Right cardiac atrium (tissue), 5 donors: ENCODE measurements at places on chromosomes 13 and 19. TPM values are rescaled to one million over a fixed set of nuclear protein-coding genes. Genes with fewer than 3 reads are reported as not detected.

DNA sequence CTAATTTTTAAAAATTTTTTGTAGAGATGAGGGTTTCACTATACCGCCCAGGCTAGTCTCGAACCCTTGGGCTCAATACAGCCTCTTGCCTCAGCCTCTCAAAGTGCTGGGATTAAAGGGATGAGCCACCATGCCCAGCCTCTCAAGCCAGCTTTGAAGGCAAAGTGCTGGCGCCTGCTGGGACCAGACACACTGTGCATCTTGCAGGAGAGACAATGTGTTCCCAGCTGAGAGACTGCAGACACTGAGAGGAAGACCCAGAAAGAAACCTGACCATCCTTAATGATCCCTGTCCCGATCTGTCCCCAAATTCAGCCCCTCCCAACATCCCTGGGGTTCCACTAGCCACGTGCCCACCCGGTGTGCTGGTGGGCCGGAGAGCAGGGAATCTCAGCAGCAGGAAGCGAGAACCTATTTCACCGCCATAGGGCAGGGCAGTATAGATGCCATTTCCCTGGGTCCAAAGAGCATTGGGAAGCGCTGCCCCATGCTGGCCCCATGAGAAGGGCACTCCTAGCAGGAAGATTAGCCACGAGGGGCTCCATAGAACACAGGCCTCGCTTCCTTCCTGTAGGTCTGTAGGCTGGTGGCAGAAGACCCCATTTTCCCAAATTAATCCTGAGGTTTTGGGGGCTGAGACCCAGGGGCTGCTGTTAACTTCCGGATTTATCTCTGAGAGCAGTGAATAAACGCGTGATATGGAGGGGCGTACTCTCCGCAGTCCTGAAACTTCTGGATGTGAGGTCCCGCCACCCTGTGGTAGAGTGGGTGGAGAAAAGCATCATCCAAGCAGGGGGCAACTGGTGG is 968 bp downstream of the RAVER1 start:
- no peak for DNase-seq

DNA sequence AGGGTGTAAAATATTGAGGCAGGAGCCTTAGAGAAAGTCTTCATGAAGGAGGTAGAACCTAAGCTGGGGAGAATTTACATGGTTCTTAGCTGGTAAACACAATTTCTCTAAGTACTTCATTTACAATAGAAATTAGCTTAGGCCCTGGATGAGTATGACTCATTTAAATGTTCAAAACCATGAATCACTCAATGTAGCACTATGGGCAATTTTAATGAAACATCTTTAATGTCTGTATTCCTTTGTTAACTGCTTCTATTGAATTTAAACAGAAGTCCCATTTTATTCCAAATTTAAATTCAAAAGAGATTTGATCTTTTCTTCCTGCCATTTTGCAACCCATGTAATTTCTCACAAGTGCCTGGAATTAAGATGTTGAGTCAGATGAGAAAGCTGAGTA is 252.1 kb downstream of the RFC3 start:
- DNase-seq = no peak

Gene ZFP36
- total RNA-seq = 69.2 TPM

GRCh38 chr13:96033220-96034015 is 19.8 kb downstream of the UGGT2 start:
- no peak for DNase-seq

- no peak for DNase-seq
Observed at GRCh38 chr19:32066056-32066455, 279.4 kb upstream of the ZNF507 start.

DNA sequence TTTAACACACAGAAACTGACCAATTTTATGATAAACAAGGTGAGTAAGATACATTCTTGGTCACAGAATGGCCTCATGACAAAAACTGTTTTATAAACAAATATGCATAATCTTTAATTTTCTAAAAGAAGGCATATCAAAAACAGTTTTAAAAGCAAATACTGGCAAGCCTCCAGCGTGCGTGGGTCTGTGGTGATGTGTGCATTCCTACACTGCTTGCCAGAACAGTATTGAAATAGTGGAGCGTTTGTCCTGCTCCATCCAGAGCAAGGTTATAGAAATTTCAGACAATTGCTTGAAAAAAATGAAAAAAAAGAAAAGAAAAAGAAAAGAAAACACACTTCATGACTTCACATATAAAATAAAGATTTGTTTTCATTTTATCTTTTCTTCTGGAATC is 140.9 kb downstream of the MZT1 start:
- no peak for DNase-seq

Gene SMAD9
- 14.1 TPM for total RNA-seq

GRCh38 chr13:43879755-43880181 is at the start of gene LACC1:
LACC1 (plus strand) TSS chr13:43879904; CDS start chr13:43880986, 1,082 bp downstream.
- DNase-seq = no peak

Gene LHB
- total RNA-seq = not detected

- DNase-seq = no peak
Observed at GRCh38 chr13:79778741-79779460, 297.9 kb downstream of the NDFIP2 start.

GRCh38 chr13:32107474-32107873 is 75.9 kb downstream of the FRY start:
- no peak for DNase-seq

GRCh38 chr19:11091703-11092153 is 2.5 kb downstream of the LDLR start:
- peak; percentile 67 for DNase-seq

DNA sequence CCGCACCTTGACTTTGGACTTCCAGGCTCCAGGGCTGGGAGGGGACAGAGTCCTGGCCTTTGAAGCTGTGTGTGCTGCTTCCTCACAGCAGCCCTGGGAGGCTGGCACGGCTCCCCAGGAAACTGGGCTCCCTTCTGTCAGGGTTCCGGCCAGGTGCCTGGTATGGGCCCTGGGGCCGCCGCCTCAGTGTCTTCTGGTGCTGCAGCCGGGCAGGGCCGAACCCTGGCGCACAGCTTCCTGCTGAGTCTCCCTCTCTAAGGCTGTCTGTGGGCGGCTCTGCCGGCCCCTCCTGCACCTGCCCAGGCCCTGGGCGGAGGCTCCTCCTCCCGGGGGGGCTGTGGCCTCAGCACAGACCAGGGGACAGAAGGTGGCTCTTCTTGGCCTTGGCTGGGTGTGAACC is 32.4 kb downstream of the GPX4 start:
- DNase-seq = no peak

DNA sequence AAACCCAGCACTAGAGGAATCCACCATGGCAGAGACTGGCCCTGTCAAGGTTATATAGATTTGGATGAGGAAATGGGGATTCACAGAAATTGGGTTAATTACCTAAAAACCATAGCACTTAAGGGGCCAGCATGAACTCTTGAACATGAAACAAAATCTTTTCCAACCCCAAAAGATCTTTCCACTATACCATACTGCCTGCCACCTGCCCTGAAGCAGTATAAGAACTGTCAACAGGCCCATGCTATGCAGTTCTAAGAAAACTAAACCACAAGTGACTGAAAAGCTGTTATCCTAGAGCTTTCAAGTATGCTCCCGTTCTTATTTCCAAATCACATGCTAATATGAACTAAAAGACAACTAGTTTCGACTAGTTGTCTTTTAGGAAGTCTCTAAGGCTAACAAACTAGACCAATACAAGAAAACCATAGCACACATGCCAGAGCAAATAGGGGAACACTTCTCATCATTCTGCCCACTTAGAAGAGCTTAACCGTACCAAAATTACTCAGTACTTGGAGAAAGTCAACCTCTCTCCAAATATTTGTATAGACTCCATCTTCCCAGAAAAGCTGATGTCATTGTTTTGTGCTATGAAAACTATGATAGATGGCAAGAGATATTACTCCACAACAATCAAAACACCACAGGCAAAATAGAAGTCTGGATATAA is 27.5 kb downstream of the HSPH1 start:
- no peak for DNase-seq

DNA sequence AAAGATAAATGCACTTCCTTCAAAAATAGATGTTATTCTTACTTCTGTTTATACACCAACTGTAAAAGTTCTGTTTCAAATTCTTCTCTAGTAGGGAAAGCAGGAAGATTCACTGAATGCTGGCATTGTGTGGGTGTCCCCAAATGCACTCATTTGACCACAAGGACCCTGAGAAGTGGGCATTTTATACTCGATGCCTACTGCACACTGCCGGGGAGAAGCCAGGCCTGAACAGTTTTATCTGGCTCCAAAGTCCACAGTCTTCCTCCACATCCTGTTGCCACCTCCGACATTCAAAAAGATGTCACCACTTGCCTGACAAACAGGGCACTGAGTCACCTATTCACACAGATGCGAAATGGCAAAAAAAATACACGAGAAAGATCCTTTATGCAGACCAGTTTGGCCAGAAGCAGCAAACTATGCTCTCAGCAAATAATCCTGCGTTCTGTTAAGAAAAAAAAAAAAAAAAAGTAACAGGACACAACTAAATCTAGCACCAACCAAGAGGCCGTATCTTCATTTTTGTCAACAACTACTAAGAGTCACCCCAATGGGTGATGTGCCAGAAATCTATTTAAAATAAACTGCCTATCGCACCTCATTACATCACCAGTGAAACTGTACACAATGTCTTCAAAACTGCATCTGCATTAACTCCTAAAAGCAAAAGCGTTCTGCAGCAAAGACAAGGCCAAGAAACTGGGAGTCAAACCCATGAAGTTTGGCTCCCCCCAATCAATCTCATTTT is 6.2 kb downstream of the ZC3H4 start:
- no peak for DNase-seq

- DNase-seq = no peak
Observed at GRCh38 chr13:18714889-18715288, 466.7 kb downstream of the TUBA3C start.

- DNase-seq = no peak
Observed at GRCh38 chr13:49346460-49346859, 97.4 kb downstream of the CAB39L start.

Gene ZNF285
- 3.4 TPM for total RNA-seq

DNA sequence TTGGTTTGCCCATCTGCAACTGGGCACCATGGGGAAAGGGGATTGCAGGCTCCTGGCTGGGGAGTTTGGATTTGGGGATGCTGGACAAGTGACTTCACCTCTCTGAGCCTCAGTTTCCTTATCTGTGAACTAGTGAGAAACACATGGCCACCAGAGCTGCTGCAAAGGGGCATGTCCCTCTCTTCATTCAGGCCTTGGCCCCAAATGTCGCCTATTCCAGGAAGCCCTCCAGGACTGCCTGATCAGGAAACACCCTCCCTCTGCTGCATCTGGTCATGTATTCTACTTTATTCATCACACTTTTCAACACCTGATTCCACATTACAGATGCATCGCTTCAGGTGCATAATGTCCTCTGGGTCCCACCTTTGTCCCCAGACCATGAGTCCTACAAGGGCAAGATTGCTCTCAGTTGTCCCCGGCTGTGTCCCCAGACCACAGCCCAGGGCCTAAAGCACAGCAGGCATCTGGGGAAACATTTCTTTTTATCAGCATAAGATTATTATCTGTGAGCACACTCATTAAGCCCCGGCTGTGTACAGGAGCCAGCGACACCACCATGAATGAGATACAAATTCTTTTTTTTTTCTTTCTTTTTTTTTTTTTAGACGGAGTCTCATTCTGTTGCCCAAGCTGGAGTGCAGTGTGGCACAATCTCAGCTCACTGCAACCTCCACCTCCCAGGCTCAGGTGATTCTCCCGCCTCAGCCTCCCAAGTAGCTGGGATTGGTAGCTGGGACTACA is 37.5 kb downstream of the ARRDC2 start:
- no peak for DNase-seq

Gene BICRA
- total RNA-seq = 12.1 TPM

DNA sequence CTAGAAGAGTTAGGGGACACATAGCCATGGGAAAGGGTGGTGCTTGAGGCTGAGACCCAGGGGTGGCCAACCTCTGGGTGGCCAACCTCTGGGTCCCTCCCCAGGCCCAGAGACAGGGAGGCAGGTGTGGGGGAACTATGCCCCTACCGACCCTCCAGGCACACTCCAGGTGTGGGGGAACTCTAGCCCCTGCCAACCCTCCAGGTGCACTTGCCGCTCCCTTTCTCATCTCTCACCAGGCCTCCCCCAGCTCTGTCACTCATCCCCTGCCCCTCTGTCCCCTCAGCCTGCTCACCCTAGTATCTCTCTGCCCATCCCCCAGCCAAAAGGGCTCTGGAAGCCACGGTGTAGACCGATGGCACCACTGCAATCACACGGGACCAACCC is 10.6 kb upstream of the VSTM2B start:
- DNase-seq = no peak

DNA sequence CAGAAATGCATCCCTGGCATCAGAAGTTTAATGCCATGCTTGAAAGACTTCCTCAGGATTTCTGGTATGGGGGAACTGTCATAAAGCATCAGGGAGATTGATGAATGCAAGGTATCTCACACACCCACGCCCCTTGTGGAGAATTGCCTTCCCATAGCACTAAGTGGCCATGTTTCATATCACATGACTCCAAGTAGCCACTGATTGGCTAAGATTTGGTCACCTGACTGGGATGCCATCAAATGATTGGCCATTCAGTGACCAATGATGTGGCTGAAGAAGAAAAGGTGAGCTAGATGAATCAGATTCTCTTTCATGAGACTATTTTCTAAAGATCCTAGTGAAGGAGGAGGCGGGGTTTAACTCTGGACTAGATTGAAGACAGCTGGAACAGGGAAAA is 7.3 kb downstream of the KLK8 start:
- no peak for DNase-seq

- DNase-seq = no peak
Observed at GRCh38 chr19:21611659-21612402, 106.4 kb downstream of the ZNF429 start.

Gene KLK12
- total RNA-seq = not detected

DNA sequence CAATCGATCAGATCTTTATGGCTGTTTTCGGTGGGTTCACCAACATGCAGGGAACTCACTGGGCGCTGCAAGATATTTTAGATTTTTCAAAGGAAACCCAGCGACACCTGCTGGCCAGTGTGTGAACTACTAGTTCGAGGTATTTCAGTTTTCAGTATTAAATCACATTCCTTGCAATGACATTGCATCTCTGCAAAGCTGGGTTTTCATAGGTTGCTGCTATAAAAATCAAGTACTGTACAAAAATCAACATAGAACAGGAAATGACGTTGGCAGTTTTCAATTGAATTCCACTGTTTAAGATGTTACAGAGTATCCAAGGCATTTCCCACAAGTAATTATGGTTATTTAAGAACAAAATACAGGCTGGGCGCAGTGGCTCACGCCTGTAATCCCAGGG is 17.6 kb downstream of the LIG1 start:
- peak; percentile 82 for DNase-seq

DNA sequence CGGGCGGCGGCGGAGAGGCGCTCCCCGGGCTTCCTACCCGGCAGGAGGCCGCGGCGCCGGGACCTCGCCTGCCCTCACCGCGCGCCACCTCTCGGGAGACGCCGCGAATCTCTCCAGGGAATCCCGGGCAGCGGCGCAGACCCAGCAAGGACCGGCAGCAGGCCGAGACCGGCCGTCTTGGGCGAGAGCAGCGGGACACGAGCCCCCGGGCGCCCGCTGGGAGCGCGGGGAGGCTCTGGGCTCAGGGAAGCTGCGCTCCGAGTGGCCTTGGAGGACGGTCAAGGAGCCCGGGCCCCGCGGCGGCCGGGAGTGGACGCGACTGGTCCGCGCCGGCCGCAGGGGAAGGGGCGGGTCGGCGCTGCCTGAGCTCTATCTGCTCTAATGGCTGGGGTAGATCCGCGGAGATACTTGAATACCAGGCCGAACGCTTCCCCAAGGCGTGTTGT is 14.7 kb downstream of the CDX2 start:
- no peak for DNase-seq

- DNase-seq = no peak
Observed at GRCh38 chr13:106681536-106681935, 113.6 kb upstream of the ARGLU1 start.

Gene MCEMP1
- 0.25 TPM for total RNA-seq

- DNase-seq = peak; percentile 82
Observed at GRCh38 chr19:1401138-1401888, at the start of gene GAMT. GAMT (minus strand) TSS chr19:1401542; CDS start chr19:1401476, 66 bp downstream.

Gene PSG6
- not detected for total RNA-seq

Gene KIR3DL1
- not detected for total RNA-seq

Gene RTBDN
- total RNA-seq = not detected

Gene TTC9B
- total RNA-seq = not detected
